ENCODE measurements at places on chromosomes 2 and 18.

- DNase-seq, result no peak
Measured at GRCh38 chr18:13433685-13434084, 215.1 kb downstream of the LDLRAD4 start.

DNA sequence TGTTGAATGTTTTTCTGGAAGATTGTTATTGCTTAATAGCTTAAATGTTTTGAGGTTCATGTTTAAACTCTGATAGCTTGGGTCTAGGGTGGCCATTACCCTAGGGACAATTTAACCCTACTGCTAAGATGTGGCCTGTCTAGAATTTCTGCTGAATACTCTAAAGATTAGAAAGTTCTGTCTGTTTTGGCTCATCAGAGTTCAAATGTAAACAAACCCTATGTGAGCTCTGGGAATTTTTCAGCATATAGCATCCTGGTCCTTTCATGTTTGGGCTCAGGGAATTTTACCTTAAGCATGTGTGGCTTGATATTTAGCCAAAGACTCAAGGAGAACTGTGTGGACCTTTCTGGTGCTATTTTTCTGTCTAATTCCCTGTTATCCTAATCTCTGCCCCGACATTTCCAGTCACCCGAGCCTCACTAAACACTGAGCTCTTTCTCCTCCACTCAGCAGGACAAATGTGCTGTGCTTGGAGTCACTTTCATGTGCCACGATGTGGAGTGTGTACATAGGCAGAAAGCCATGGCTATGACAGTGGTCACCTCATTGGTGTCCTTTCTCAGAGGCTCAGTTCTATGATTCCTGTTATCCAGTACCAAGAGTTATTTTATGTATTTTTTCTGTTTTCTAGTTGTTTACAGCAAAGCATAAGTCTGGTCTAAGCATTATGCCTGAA lies 492.5 kb upstream of the SPHKAP start:
- DNase-seq, result no peak

- no peak for DNase-seq
Measured at GRCh38 chr2:224682134-224682533, 34.0 kb downstream of the CCDC195 start.

- DNase-seq, result no peak
Measured at GRCh38 chr2:191298306-191298705, 53.1 kb downstream of the MYO1B start.

GRCh38 chr2:135299658-135300244 lies 231.3 kb downstream of the ZRANB3 start:
- DNase-seq, result no peak

GRCh38 chr2:127609031-127609751 lies 36.8 kb upstream of the GPR17 start:
- DNase-seq, result no peak

GRCh38 chr18:54968807-54969206 lies 9.5 kb upstream of the CCDC68 start:
- DNase-seq, result no peak

DNA sequence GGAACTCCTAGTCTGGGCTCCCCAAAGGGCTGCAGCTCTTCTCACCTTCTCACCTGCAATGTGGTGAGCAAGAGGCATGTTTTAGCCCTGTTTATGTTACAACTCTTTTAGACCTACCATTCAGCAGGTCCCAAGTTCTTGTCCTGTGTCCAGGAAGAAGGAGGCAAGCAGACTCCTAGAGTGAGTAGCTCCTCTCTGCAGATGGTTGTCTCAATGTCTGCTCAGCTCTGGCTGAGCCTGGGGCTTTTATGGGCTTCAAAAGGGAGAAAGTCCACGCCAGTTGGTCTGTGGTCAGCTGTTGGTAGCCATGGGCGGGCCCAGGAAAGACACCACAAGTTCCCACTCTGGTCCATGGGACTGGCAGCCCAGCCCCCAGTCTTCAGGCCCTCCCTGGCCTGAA lies 148.1 kb upstream of the HS6ST1 start:
- DNase-seq, result no peak

- no peak for DNase-seq
Measured at GRCh38 chr2:27042985-27043634, 8.4 kb upstream of the AGBL5 start.

GRCh38 chr18:60686142-60686541 lies 313.6 kb upstream of the MC4R start:
- no peak for DNase-seq

DNA sequence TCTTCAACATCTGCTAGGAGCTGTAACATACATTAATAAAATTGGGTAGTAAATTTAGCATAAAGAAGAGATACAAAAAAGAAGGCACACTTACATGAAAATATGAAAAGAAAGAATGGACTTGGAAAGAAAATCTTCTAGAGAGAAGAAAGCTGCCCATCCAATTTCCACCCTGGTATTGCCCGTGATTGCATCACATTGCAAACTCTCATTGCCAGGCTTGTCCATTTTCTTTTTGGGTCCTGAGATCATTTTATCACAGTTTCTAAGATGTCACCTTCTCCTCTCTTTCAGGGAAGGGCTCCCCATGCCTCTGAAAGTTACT lies 321.5 kb downstream of the RND3 start:
- no peak for DNase-seq

DNA sequence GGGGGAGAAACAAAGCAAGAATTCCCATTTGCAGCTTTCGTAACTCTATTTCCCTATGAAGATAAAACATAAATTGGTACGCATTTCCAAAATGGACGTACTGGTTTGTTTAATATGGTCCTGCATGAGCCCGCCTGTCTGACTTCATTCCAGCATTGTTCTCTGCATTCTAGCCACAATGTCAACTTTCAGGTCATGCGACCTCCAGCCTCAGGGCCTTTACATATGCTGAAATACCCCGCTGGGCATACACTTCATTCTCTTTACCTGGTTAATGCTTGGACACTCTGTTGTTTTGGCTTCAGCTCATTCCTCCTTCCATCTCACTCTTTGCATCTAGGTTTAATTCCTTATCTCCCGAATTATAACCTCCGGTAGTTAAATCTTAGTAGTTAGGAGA lies 103.7 kb upstream of the DNMT3A start:
- no peak for DNase-seq

- no peak for DNase-seq
Measured at GRCh38 chr18:72412927-72413326, 131.2 kb downstream of the CBLN2 start.

DNA sequence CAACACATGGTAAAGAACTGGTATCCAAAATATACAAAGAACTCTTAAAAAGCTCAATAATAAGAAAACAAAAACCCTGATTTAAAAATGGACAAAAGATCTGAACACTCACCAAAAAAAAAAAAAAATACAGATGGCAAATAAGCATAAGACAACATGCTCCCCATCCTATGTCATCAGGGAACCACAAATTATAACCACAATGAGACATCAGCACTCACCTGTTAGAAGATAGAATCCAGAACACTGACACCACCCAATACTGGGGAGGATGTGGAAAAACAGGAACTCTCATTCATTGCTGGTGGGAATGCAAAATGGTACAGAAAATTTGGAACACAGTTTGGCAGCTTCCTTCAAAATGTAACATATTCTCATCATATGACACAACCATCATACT lies 66.7 kb downstream of the TMX3 start:
- no peak for DNase-seq

- DNase-seq, result no peak
Measured at GRCh38 chr2:14348247-14348646, 284.3 kb upstream of the LRATD1 start.

DNA sequence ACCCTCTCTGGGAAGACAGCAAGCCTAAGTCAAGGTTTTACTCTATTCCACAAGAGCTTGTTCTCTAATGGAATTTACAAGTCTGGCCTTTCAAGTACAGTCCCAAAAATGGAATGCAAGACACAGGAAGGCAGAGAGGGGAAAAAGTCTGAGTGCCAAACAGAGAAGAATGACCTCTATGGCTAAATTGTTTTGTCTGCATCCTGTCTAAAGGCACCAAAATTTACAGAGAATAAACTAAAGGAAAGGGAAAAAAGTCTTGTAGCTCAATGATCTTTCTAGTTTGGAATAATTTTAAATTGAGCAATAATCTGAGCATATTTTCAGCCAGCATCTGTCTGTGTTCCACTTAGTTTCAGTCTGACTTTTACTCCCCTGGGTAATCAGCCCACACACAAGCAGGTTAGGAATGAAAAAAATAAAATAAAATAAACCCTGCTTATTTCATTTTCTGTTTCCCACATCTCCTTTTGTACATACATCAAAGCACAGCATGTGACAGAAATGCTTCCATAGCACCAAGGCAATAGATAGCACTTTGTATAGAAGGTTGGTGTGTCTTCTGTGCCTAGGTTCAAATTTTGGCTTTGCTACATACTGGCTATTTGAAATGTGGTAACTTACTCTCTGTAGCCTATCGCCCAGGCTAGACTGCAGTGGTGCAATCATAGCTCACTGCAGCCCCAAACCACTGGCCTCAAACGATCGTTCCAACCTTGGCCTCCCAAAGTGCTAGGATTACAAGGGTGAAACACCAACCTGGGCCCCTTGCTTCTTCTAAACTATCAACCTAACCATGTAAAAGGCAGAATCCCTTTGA lies 105.1 kb downstream of the SLC8A1 start:
- DNase-seq, result no peak

DNA sequence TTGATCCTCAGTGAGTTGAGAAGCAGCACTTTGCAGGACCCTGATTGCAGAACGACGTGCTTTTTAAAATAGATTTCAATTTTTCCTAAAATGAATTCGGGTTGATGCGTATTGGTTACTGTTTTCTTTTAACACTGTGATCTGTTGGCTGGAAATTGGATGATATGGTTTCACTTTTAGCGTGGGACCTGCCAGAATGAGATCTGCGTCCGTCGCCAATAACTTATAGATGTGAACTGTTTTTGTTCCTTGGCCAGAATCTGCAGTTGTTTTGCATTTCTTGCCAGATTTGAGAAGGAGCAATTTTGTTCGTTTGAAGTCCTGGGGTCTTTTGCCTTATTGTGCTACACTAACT lies 703 bp downstream of the UGGT1 start:
- DNase-seq, result no peak

GRCh38 chr2:94871226-94872087 lies at the start of gene TEKT4:
TSS of gene TEKT4 (plus strand) at chr2:94871430. CDS start at chr2:94871580, 150 bp downstream.
- DNase-seq, result no peak
